CD4-positive, alpha-beta memory T cell (primary cell): ENCODE measurements at places on chromosomes 5 and 9. TPM values are rescaled to one million over a fixed set of nuclear protein-coding genes. Genes with fewer than 3 reads are reported as not detected.

DNA sequence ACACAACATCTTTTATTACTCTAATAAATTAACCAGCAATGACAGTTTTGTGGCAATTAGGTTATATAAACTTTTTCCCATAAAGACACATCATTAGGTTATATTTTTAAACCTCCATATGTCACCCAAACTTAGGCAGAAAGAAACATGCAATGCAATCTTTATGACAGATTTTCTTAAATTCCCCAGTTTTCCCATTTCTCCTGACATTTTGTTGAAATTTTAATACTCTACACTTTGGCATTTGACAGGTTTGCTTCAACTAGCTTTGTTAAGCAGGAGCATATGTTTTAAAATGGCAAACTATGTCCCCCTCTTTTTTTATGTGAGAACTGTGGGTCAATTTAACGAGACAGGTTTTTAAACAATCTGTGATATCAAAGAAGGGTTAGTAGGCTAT is 155.5 kb downstream of the GABRB2 start:
- DNase-seq: no peak
- H3K4me3 ChIP-seq: no peak overlapping the region
- no peaks in the 10 kb centered on the region for H3K4me1 ChIP-seq
- no peak overlapping the region for H3K27ac ChIP-seq

- H3K27ac ChIP-seq: no peak overlapping the region
- no peaks in the 10 kb centered on the region for H3K36me3 ChIP-seq
- DNase-seq: no peak
- no peaks in the 10 kb centered on the region for H3K4me1 ChIP-seq
- H3K27me3 ChIP-seq: no peaks in the 10 kb centered on the region
Measured at GRCh38 chr5:148471379-148471778, 87.6 kb downstream of the FBXO38 start.

DNA sequence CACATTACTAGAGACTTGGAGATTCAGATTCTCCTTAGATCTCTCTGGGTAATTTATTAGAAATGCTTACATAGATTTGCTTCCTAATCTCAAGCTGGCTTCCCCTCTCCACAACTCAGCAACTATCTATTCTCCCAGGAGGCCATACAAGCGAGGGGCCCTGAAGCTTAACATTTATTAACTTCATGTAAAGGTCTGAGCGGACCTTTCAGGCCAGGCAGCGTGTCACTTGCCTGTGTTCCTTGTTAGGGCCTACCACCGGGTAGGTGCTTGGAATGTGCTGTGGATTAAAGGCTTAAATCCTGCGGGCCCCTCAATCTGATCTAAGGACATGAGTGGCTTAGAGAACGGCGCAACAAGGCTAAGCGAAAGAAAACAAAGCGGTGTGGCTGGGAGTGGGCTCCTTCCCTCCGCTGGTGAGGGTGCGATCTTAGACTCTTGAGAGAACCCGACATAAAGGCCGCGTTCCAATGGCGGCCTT is 712 bp upstream of the HSPA4 start:
- H3K36me3 ChIP-seq: no peaks in the 10 kb centered on the region
- DNase-seq: no peak
- H3K27me3 ChIP-seq: no peaks in the 10 kb centered on the region
- peak overlapping the region; percentile 97 for H3K4me3 ChIP-seq

- no peak overlapping the region for H3K4me3 ChIP-seq
- H3K27me3 ChIP-seq: no peaks in the 10 kb centered on the region
- no peaks in the 10 kb centered on the region for H3K4me1 ChIP-seq
- DNase-seq: no peak
- H3K27ac ChIP-seq: no peak overlapping the region
Measured at GRCh38 chr5:96528826-96529474, 95.9 kb upstream of the PCSK1 start.

GRCh38 chr9:90420768-90421513 is 221.7 kb downstream of the DIRAS2 start:
- no peaks in the 10 kb centered on the region for H3K36me3 ChIP-seq
- H3K27ac ChIP-seq: no peak overlapping the region
- no peaks in the 10 kb centered on the region for H3K4me1 ChIP-seq
- H3K4me3 ChIP-seq: no peak overlapping the region
- H3K27me3 ChIP-seq: no peaks in the 10 kb centered on the region
- no peak for DNase-seq

- H3K4me1 ChIP-seq: no peaks in the 10 kb centered on the region
- H3K27ac ChIP-seq: no peak overlapping the region
- no peaks in the 10 kb centered on the region for H3K36me3 ChIP-seq
- DNase-seq: no peak
- H3K27me3 ChIP-seq: no peaks in the 10 kb centered on the region
Measured at GRCh38 chr9:98995059-98995671, 51.5 kb downstream of the COL15A1 start.

DNA sequence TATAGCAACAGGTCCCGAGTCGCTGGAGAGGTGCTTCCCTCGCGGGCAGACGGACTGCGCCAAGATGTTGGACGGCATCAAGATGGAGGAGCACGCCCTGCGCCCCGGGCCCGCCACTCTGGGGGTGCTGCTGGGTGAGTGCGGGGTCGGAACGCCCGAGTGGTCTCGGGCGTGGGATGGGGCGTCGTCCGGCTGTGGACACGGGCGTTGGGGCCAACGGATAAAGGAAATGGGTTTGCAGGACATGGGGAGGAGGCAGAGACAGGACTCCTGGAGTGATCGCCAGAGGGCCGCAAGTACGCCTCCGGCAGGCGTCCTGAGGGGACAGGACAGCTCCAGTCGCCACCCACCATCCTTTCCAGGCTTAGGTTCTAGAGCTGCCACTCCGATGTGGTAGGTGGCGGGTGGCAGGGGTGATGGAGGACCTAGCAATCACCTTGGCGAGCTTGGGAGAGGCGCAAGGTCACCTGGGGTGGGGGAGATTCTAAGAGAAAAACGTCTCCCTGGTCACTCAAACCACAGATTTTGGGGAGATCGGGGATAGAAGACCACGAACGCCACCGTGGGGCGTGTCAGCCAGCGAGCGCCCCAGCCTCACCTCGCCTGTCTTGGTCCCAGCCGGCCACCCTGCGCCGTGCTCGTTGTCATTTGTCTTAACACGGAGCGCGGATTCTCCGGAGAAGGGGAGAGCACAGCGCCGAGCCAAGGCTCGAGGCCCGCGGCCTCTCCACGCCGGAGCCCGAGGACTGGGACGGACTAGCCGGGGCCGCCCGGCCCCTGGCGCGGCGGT is 922 bp downstream of the LMX1B start:
- H3K4me3 ChIP-seq: no peak overlapping the region
- peaks cover 35% of the 10 kb centered on the region for H3K27me3 ChIP-seq
- no peak for DNase-seq
- H3K4me1 ChIP-seq: peaks cover 39% of the 10 kb centered on the region
- no peak overlapping the region for H3K27ac ChIP-seq

- no peak overlapping the region for H3K4me3 ChIP-seq
- DNase-seq: no peak
- no peaks in the 10 kb centered on the region for H3K27me3 ChIP-seq
Measured at GRCh38 chr9:87515006-87515405, 17.3 kb downstream of the DAPK1 start.

The TAF11L5 gene
- not detected for polyA plus RNA-seq

The GABBR2 gene
- not detected for polyA plus RNA-seq

The FNIP1 gene
- 11.6 TPM for polyA plus RNA-seq
